Dermis microvascular lymphatic vessel endothelial cell (primary cell): ENCODE measurements at places on chromosomes 11 and 22. TPM values are rescaled to one million over a fixed set of nuclear protein-coding genes. Genes with fewer than 3 reads are reported as not detected.

FGF3 gene
- not detected in 2 replicates for total RNA-seq

ALDH3B2 gene
- not detected in 2 replicates for total RNA-seq

SPDYC gene
- not detected in 2 replicates for total RNA-seq

IFITM10 gene
- total RNA-seq, result 0.39 and 1.3 TPM in 2 replicates

DNA sequence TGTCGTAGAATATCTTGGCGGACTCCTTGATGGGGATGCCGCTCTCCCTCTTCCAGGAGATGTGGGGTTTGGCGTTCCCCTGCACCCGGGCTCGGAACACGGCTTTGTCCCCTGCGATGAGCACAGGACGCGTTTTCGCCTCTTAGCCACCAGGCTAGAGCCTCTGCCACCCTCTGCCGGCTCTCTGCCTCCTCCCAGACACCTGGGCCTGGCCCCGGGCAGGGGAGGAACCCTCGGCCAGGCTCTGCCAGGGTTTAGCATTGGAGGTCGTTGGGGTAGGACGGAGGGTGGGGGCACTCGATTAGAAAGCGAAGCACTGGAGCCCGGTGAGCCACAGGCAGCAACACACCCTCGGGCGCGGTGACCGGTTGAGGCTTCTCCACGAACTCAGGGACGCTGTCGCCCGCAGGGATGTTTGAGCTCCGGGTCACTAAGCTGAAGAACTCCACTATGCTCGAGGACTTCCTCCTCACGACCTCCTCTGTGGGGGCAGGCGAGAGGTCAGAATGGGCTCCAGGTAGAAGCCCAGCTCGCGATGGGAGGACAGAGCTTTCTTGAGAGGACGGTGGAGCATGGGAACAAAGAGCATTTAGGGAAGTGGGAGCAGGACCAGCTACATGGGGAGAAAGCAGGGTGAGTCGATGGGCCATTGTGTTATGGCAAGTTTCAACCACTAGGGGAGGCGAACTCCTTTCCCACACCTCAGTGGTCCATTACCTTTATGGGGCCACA lies 4.3 kb downstream of the IGSF22 start:
- no peak for DNase-seq

GRCh38 chr11:1073261-1073724 lies 1.4 kb upstream of the MUC2 start:
- DNase-seq, result peak; percentile 79

- no peak for DNase-seq
Measured at GRCh38 chr11:76662656-76663485, 7.7 kb downstream of the LRRC32 start.

DNA sequence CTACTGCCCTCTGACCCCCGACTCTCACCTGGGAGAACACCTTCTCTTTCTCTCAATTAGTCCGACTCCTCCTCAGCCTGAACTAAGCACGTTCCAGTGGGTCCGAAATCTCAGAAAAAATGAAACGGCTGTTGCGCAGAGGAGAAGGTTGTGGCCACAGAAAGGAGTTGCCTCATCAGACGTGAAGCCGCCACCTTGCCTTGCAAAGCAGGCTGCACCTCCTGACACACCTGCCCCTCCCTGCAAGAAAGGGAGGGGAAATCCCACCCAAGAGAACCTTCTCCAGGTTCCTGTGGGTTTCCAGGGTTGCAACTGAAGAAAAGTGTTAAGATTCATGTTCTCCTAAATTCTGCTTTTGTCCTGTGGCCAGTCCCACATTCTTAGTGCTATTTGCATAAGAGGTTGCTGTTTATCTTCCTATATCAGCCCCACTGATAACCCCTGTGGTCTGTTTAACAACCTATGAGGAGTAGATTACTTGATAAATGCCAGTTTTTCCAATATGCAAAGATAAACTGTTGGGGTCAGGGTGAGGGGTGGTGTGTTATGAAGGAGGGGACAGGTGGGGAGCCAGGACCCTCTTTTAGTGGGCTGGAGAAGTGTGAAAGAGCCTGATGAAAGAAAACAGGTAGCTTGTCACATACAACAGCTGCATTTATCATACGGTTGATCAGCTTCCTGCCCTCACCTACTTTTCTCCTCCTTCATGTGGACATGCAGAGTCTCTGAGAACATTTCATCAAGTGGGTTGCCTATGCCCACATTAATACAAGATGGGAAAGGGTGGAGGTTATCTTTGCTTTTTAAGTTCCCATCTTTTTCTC lies 18.2 kb downstream of the ZBTB16 start:
- DNase-seq, result no peak

KCNE3 gene
- total RNA-seq, result 0.51 and 1.0 TPM in 2 replicates

GRCh38 chr11:79352349-79352703 lies 88.5 kb downstream of the TENM4 start:
- no peak for DNase-seq

DNA sequence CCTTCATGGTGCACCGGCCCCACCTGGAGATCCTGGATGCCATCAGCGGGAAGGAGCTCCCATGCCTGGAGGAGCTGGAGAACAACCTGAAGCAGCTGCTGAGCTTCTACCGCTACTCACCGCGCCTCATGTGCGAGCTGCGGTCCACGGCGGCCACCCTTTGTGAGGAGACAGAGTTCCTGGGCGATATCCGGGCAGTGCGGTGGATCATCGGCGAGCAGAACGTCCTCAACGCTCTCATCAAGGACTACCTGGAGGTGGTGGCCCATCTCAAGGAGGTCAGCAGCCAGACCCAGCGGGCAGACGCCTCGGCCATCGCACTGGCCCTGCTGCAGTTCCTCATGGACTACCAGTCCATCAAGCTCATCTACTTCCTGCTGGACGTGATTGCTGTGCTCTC lies 59.2 kb downstream of the SYT13 start:
- DNase-seq, result no peak

GRCh38 chr11:67629386-67630227 lies at the start of gene NUDT8:
Gene NUDT8, minus strand, starts transcription at chr11:67629937. Its CDS starts 26 bp downstream, at chr11:67629911.
- DNase-seq, result peak; percentile 84

RRM1 gene
- 51.3 and 99.6 TPM in 2 replicates for total RNA-seq

DNA sequence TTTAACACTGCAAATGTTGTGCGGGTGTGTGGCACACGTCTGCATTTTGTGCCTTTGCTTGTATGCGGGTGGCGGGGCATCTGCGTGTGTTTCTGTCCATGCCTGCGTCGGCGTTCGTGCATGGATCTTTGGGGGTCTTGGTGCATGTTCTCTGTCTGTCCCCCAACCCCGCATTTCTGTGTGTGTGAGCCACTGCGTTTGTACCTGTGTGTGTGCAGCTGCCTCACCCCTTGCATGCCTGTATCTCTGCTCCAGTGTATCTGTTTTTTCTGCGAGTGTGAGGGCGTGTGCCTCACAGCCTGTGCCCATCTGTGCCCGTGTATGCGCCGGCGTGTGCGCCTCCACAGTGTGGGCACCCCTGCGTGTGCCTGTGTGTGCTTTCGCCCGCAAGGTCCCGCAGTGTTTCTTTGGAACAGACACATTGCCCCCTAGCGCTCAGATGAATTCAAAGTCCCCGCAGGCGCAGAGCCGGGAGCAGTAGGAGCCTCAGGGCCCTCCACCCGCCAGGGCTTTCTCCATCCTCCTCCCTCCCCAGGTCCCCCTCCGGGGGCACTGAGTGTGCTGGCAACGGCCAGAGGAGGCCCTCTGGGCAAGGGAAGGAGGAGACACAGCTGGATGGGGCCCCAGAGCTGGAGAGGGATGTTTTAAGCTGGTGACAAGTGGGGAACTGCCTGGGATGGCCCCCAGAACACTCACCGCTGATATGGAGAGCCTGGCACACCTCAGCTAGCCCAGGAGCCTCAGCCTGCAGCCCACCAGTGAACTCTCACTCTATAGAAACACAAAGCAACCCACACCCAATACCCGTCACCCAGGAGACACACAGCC lies 3.1 kb upstream of the MN1 start:
- DNase-seq, result peak; percentile 33

DNA sequence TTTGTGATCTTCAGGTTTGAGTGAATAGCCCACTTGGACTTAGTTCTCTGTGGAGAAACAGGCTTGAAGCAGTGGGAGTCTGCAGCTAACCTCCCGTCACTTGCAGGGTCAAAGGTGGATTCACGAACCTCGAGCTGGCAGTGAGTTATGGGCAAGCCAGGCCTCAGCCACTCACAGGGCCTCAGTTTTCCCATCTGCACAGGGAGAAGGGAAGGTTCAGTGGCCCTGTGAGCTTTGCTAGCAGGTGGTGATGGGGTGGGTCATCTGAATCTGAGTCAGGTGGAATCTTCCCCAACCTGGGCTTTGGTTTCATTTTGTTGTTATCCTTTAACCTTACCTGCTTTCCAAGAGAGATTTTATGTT lies 86.6 kb upstream of the GRIK4 start:
- DNase-seq, result peak; percentile 14

DNA sequence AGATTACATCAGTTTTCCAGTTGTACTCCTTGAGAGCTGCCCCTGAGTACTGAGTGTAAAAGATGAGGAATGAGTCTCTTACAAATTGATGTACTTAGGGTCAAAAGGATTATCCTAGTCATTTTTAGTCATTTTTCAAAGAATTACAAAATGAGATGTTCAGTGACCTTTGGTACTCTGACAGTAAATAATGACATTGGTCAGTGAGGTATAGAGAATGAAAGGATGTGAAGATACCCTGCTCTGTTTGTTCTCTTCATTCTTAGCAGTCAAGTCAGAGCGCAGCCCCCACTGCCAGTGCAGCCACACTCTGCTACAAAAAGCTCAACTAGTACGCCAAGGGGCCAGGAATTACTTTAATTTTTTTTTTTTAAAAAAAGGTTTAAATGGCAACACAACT lies 4.1 kb upstream of the ESAM start:
- DNase-seq, result no peak

OR51T1 gene
- total RNA-seq, result not detected in 2 replicates

PKDREJ gene
- under 0.01 TPM in 1 of 2 replicates, not detected in the other for total RNA-seq

SIPA1 gene
- total RNA-seq, result 54.0 and 56.0 TPM in 2 replicates

DNA sequence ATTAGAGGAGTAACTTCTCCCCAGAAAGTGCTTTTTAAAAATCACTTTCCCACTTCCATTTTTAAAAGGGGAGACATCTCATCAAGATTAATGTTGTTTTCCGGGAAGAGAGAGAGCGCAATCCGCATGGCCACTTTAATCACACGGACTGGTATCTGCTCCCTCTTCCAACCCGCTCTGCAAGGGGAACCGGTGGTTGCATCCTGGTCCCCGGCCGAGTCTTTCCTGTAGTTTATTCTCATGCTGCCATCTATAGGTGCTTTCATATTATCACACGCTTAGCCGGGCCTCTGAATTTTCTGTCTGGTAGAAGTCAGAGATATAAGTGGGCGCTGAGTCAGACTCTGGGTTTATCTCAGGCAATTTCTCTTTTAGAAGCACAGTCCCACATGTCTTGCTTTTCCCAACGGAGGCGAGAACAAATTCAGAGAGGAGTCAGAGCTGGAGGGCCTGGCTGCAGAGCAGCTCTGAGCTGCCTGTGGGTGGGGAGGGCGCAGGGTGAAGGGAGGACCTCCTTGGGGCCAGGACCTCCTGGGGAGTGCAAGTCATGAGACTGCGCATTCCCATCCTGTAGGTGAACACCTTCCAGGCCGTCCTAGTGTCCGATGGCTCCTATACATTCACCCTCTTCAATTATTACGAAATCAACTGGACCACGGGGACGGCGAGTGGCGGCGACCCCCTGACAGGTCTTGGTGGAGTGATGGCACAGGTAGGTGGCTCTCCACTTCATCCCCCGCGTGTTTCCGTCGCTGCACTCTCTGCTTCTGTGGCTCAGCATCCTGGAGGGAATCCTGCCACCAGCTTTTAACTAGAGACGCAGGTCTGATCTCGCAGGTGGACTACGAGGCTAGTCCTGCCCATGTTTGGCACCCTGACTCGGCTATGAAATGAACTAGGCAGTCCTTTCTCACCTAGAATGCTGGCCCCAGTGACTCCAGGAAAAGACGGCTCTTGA lies 11.7 kb downstream of the TECTA start:
- peak; percentile 64 for DNase-seq

DNA sequence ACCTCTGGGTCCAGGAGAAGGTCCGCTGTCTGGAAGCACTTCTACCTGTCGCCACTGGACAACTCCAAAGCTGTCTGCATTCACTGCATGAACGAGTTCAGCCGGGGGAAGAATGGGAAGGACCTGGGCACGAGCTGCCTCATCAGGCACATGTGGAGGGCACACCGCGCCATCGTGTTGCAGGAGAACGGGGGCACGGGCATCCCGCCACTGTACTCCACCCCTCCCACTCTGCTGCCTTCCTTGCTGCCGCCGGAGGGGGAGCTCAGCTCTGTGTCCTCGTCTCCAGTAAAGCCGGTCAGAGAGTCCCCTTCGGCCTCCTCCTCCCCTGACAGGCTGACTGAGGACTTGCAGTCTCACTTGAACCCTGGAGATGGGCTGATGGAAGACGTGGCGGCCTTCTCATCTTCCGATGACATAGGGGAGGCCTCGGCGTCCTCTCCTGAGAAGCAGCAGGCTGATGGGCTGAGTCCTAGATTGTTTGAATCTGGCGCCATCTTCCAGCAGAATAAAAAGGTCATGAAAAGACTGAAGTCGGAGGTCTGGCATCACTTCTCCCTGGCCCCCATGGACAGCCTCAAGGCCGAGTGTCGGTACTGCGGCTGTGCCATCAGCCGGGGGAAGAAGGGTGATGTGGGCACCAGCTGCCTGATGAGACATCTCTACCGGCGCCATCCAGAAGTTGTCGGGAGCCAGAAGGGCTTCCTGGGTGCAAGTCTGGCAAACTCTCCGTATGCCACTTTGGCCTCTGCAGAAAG lies 31.0 kb downstream of the ZBED4 start:
- no peak for DNase-seq

DNA sequence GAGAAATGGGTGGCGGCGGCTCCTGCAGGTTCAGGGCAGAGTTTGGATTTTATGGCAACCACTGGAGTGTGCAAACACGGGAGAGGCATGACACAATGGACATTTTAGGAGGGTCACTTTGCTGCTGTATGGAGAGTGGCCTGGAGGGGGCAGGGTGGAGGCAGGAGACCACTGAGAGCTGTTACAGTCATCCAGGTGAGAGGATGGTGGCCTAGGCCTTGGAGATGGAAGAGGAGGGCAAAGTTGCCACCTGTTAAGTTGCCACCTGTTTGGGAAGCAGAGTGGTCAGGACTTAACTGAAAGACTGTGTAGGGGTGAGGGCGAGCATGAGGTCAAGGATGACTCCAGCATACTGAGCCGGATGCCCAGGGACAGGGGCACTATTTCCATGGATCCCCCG lies 2.3 kb upstream of the RAD9A start:
- peak; percentile 25 for DNase-seq

GRCh38 chr11:95910638-95911368 lies 13.1 kb downstream of the MTMR2 start:
- no peak for DNase-seq

OR6T1 gene
- total RNA-seq, result not detected in 2 replicates

DNA sequence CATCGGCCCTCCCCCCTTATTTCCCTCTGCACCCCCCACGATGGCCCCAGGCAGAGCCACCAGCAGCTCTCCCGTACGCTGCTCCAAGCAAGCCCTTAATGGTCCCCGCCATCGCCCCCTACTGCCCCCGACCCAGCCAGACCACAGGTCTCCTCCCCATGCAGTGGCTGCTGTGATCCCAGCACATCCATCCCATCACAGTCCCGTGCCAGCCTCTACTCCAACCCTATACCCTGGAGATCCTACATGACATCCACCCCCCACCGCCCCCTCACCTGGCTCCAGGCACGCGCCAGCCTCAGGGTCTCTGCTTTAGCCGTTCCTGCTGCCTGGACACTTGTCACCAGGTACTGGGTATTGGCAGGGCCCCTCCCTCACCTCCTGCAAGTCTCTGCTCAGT lies 85.8 kb upstream of the RTL6 start:
- DNase-seq, result no peak
